Tongue (tissue), 3 donors: ENCODE measurements at places on chromosomes 6 and 20. TPM values are rescaled to one million over a fixed set of nuclear protein-coding genes. Genes with fewer than 3 reads are reported as not detected.

TREM2 gene
- not detected for total RNA-seq

TMEM30A gene
- 113 TPM for total RNA-seq

FILIP1 gene
- 71.9 TPM for total RNA-seq

DNA sequence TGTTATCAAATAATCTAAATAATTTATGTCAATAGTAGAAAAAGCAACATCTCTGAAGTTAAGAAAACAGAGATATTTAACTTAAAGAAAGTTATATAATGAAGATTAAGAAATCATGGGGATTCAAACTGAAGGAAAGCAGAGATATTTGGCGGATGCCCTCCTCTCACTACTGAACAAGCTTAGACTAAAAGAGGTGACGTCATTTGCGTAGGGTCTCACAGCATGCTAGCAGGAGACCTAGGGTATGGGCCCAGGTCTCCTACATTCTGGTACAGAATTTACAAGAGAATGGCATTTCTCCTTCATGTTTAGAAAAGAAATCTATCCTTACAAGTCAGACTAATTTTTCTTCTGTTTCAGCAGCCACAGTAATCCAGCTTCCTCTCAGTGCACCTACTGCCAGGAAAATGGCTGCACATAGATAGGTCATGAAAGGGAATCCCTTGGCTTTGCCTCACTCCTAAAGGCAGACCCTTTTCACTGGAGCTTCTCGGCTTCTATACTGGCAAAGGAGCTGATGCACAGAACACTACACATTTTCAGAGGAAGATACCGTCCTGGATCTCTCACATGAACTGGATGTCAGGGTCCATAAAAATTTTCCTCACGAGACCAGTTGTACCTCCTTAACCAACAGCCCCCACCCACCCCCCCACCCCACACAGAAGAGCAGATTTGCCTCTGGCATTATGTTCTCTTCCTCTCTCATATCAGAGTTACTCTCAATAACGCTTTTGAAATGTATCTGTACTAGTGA is 41.8 kb upstream of the DST start:
- DNase-seq = no peak

DNA sequence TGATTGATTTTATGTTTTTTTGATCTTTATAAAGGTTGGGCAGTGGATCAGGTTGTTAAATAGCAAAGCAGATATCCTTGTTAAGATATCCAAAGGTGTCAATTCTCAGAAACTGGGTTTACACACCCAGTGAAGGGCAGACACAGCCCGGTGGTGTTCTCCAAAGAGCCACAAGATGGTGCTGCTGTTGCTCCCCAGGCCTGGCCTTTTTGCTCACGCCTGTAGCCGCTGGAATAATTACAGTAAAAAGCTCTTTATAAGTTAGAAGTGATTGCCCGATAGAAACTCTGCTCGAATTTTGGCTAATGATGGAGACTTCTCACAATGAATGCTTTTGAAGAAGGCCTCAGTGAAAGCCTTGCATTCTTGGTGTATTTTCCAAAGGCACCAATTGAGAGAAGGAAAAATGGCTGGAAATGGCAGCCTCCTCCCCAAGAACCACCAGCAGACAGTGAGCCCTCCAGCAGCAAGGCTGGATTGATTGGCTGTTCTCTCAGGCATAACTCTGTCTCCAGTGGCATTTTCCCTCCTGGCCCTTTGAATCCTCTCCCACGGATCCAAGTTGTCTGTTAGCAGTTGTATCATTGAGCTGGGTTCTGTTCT is 120.5 kb upstream of the CHD6 start:
- peak; percentile 71 for DNase-seq

GRCh38 chr6:31246051-31246521 is 25.8 kb downstream of the HLA-C start:
- DNase-seq = no peak

GRCh38 chr6:75103431-75103830 is 102.4 kb downstream of the COL12A1 start:
- DNase-seq = no peak

GRCh38 chr20:56776345-56776744 is 147.2 kb downstream of the TFAP2C start:
- no peak for DNase-seq

DNA sequence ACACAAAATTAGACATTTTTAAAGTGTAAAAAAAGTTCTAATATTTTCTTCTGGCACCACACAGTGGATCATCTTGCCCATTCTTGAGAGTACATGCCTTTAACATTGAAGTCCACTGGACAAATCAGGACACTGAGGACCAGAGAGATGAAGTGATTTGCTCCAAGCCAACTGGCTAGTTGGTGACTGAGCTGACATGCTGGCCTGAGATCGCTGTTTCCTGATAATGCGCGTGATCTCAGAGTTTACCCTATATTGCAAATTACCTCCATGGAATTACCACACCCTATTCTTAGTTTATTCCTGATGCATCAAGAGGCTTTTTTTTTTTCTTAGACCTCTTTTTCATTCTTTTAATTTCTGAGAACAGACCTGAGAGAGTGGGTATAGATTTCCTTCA is 432.8 kb downstream of the CD83 start:
- no peak for DNase-seq

GRCh38 chr20:50943069-50943468 is 11.8 kb upstream of the ADNP start:
- DNase-seq = no peak

DNA sequence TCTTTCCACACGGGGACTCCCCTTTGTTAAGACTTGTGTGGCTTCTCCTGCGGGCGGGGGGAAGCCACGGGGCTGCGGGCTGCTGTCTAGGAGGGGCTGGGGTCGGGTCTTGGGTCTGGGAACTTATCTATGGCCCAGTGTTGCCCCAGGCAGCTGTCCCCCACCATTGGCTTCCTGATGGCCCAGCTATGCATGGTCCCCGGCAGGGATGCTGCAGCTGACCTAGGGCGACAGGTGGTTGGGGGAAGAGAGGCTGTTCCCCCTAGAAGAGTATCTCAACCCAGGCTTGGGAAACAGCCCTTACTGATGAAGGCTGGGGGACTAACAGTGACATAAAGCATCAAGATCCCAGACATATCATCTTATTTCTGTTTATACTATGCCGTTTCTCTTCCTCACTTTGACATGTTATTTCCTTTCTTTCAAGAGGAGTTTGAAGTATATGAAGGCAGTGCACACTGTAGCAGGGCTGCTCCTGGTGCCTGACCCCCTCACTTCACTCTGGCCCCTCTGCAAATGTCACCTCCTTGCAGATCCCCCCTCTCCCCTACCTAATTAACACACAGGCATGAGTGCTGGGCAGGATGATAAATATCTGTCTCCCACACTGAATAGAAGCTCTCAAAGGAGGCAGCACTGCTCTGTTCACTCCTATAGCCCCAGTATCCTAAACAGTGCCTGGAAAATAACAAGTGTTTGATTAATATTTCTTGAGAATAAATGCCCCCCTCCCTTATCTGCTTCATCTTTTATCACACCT is 87.0 kb downstream of the HIVEP2 start:
- DNase-seq = peak; percentile 35

DNA sequence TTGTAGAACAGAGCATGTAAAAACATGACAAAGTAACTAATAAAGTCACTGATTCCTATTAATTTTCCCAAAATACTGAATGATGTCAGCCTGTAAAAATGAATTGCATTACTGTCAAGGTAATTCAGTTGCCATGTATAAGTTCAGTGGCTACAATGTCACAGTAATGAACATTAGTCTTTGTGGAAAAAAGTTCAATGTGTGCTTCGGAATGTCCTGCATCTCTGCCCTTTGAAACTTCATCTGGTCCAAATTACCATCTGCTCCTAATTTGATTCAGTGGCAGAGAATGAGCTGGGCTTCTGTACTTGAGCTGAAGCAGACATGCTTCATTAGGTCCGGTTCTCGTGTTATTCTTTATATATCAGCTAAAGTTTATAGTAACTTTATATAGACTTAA is 567.4 kb downstream of the COL12A1 start:
- peak; percentile 48 for DNase-seq

DNA sequence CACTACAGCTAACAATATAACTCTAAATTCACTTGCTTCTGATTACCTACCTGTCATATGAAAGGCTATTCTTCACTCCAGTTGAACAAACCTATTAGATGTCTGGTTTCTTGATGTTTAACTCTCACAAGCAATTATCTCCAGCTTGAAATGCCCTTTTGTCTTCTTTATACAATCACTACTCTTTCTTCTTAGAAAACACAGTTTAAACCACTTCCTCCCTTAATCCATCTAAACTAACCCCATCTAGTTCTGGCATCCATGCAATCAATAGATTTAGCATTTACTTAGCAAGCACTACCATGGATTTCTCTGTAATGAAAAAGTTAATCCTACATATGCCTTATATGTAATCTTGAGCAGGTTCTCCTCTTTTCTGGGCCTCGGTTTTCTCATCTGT is 127.3 kb downstream of the ATXN1 start:
- DNase-seq = no peak
